Colonic mucosa (tissue), 4 donors: ENCODE measurements at places on chromosomes 13 and 19. TPM values are rescaled to one million over a fixed set of nuclear protein-coding genes. Genes with fewer than 3 reads are reported as not detected.

Gene FOSB
- total RNA-seq, result 3.4 TPM

Gene PODNL1
- total RNA-seq, result 4.1 TPM

Gene S1PR5
- total RNA-seq, result not detected

Gene RFXAP
- total RNA-seq, result 2.4 TPM

Gene DAZAP1
- total RNA-seq, result 210 TPM

DNA sequence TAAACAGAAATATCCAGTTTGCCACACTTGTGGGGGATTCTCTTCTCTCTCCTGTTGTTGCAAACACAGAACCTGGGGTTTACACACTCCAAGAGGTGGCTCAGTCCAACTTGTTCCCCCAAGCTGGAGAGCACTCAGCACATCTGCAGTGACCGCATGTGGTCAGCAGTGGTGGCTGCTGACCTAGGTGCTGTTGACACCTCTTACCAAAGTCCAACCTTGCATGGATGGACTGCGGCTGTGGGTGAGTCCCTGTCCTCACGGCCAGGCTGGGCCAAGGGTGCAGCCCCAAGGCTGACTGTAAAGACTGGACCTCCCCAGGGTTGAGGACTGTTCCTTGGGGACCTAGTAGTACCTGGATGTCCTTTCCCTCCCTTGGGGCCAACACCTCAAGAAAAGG lies 6.1 kb downstream of the LRFN3 start:
- DNase-seq, result no peak
- no peak overlapping the region for H3K4me3 ChIP-seq
- no peak overlapping the region for H3K27ac ChIP-seq
- no peaks in the 10 kb centered on the region for H3K36me3 ChIP-seq
- no peaks in the 10 kb centered on the region for H3K27me3 ChIP-seq
- H3K4me1 ChIP-seq, result no peaks in the 10 kb centered on the region

DNA sequence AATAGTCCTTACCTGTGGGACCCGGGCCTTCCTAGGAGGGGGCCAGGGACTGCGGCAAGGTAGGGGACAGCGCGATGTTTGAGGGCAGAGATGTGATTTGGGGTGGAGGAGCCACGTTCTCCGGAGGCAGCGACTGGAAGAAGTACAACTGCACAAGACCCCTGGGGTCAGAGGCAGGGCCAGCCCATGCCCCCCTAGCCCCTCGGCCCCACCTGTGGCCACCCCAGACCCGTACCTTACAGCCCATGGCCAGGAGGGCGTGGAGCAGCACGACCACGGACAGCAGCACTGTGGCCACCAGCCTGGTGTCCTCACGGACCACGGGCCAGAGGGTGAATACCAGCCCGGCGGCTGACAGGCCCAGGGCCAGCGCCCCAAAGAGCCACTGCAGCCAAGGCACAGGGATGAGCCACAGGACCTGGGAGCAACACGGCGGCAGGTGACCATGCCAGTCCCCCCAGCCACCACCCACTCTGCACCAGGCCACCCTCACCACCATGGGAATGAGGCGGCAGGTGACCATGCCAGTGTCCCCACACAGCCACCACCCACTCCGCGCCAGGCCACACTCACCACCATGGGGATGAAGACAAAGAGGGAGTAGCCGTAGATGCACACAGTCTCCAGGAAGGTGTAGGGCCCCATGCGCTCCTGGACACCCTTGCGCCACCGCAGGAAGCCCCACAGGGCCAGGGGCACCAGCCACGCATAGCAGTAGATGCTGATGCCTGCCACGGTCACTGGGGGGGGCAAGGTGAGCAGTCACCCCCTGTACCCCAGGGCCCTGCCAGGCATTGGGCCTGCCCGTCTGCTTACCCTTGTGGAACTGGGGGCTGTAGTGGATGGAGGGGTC lies 5.0 kb downstream of the YIPF2 start:
- H3K4me3 ChIP-seq, result no peak overlapping the region
- H3K27ac ChIP-seq, result no peak overlapping the region
- H3K27me3 ChIP-seq, result no peaks in the 10 kb centered on the region
- DNase-seq, result no peak
